Ascending aorta (tissue), 2 donors: ENCODE measurements at places on chromosomes 7 and 10. TPM values are rescaled to one million over a fixed set of nuclear protein-coding genes. Genes with fewer than 3 reads are reported as not detected.

- DNase-seq, result no peak
Observed at GRCh38 chr7:13442226-13442625, 547.2 kb downstream of the ETV1 start.

DNA sequence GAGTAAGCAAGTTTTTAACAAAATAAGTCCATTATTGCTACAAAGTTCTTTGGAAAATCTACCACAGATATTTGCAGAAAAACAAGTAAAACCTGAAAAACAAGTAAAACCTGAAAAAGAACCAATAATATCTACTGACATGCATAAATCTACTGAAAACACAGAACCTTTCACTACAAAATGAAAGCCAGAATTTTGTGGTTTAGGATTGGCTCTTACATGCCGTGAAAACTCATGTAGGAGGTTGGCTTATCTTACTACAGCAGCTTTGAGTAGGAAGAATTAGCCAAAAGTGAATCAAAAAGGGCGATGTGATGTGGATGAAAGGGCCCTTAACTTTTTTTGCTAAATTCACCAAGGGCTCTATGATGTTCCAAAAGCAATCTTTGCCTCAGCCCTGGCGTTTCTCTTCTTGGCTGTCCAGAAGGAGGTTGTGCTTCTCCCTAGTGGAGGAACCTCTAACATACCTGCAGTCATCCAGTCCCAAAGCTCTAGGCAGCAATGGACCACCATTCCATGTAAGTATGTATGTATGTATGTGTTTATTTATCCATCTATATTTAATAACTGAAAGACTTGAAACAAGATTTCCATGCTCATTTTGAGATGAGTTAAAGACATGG is 93.5 kb upstream of the ZNF804B start:
- DNase-seq, result no peak

DNA sequence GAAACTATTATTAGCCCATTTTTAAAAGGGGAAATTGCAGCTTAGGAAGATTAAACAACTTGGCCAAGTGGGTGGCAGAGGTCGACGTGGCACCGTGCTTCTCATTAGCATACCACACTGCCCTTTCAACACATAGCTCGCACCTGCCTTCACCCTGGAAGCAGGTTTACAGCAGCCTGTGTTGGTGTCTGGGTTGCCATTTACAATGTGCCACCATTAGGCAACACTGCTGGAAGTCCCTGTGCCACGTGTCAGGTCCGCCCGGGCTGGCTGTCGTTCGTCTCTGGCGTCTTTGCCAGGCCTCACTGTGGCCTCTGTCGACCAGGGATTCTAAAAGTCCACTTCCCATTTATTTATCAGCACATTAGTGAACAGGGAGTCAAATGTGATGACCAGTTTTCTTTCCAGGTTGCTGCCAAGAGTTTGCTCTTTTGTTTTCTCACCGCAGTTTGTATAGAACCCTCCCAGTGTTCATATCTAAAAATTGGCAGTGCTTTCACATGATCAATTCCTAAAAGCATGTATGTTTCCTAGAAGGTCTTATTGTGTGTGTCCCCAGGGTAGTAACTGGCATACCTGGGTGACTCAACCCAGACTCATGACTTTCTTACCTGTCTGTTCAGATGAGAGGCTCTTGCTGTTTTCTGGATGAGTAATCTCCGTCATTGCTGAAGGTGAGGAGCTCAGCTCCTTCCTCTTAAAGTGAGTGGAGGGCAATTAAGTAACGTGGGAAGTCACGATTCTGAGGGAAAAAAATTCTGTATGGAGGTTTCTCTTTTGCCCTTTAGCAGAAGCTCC is 9.2 kb downstream of the INSIG1 start:
- no peak for DNase-seq

- no peak for DNase-seq
Observed at GRCh38 chr10:73229567-73229966, 17.5 kb downstream of the DNAJC9 start.

- no peak for DNase-seq
Observed at GRCh38 chr10:78717200-78717599, 351.6 kb upstream of the ZMIZ1 start.

GRCh38 chr7:82241356-82241755 is 202.2 kb downstream of the CACNA2D1 start:
- DNase-seq, result no peak

GRCh38 chr7:47198159-47198558 is 383.8 kb downstream of the TNS3 start:
- DNase-seq, result no peak

DNA sequence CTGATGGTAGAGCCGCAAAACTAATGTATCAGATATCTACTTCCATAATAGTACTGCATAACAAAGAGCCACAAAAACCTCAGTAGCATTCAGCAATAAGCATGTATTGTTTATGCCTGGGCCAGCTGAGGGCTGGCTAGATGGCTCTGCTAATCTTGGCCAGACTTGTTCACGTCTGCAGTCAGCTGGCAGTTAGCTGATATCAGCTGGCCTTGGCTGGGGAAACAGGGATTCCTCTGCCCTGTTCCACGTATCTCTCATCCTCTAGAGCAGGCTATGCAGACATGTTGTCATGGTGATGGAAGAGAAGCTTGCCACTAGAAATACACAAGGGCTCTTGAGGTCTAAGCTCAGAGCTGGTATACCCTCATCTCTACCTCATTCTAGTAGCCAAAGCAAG is 62.9 kb downstream of the GRM8 start:
- DNase-seq, result no peak

DNA sequence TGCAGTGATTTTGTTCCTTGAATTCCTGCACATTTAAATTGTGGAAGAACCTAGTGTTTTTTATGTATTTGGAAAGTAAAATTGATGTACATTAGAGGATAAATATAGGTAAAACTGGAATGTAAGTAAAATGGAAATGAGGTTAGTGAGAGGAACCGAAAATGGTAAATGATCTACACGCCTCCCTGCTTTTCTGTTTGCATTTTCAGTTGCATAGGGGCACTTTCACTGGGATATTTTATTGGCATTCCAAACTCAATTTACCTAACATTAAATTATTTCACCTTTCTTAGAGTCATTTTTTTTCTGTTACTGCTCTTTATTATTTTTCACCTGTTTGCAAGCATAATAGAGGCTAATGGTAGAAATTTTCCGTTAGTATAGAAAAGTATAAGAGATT is 8.0 kb downstream of the CDK13 start:
- DNase-seq, result no peak

SPDYE6 gene
- not detected for total RNA-seq

ACSL5 gene
- 9.3 TPM for total RNA-seq
